ENCODE measurements at places on chromosomes 2 and 18.

DNA sequence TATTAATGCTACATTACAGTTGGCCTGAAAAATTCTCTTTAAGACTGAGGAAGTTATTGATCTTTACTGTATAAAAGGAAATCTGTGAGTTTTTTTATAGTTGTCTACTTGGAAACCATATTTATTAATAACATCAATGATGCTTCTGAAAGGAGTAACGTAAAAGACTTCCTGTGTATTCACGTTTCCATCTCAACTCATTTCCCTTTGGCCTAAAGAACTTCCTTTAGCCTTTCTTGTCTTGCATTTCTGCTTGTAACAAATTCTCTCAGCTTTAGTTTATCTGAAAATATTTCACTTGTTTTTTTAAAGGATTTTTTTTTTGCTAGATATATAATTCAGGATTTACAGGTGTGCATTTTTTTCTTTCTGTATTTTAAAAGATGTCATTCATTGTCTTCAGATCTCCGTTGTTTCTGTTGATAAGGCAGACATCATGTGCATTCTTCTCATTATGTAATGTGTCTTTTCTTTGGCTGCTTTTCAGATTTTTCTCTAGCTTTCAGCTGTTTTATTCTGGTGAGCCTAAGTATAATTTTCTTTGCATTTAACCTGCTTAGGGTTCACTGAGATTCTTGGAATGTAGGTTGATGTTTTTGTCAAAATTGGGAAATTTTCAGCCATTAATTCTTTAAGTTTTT is 159.0 kb upstream of the DAPL1 start:
- DNase-seq, result no peak

GRCh38 chr2:4597400-4597799 is 894.0 kb downstream of the DCDC2C start:
- no peak for DNase-seq

DNA sequence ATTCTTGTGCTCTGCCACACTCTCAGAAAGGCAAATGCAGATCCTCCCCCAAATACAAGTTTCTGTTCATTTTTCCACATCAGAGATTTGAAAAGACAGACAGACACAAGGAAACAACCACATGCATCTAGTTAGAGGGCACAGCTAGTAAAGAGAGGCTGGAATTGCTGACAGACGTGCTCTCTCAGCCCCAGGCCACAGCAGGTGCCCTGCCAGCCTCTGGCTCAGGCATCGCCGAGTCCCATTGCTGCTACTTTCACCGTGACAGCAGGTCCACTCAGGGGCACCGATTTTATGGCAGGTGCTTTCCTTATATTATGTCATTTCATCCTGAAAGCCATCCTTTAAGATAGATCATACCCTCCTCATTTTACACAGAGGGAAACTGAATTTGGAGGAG is 507.5 kb downstream of the EIPR1 start:
- no peak for DNase-seq

GRCh38 chr2:216243026-216243425 is 129.3 kb downstream of the MARCHF4 start:
- no peak for DNase-seq

DNA sequence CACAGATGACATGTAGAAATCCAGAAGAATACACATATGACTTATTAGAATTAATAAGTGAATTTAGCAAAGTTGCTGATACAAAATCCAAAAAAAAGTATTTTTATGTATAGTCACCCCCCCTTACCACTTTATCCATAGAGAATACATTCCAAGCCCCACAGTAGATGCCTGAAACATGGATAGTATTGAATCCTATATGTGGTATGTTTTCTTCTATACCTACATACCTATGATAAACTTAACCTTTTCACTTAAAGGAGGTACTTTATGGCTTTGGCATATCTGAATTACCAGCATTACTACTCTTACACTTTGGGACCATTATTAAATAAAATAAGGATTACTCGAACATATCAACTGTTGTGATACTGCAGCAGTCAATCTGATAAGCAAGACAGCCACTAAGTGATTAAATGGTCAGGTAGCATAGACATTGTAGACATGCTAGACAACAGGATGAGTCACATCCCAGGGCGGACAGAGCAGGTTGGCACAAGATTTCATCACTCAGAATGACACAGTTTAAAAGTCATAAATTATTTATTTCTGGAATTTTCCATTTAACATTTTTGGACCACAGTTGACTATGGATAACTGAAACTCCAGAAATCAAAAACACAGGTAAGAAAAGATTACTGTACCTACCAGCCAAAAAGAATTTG is 208.2 kb upstream of the CHAC2 start:
- DNase-seq, result no peak

- no peak for DNase-seq
Observed at GRCh38 chr2:123080331-123080730, 944.8 kb upstream of the CNTNAP5 start.

DNA sequence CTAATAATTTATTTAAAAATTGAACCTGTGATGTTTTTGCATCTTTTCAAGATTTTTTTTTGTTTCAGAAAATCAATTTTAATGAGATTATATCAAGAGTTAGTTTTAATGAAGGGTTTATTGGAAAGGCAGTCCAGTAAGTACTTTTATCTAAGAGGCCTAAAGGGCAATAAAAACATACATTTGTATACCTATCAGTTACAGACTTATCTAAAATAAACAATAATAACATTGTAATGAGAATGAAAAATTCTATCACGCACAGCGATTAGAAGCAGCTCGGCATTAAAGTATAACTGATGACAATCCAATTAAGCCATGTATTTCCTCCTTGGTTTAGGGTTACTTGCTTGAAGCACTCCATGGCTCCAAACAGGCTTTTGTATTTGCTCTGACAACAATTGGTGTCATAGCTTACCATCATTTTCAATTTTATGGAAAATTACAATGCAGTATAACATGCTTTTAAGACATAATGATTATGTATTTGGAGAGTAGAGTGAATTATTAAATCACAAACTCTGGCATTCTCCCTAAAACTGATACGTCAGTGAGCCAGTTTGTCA is 629.4 kb downstream of the TSN start:
- no peak for DNase-seq

DNA sequence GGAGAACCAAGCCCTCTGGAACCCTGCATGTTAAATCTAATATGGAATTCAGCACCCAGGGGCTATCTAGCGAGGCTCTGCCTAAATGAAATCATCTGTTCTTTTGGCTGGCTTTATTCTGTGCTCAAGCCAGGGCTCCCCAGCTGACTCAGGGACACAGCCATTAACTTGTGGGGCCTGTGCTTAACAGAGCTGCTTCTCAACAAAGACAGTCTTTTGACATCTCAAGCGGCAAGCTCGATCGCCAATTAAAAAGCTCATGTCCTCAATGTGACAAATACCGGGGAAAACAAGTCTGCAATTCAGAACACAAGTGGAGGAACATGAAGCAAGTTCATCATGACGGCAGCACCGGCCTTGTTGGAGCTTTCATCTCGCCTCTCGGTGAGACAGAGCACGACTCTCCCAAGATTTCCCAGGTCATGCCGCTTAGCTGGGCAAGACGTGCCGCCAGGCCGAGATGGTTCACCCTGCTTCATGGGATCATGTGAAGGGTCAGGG is 64.9 kb downstream of the KLHL29 start:
- DNase-seq, result no peak

GRCh38 chr2:9769171-9770005 is 73.9 kb upstream of the TAF1B start:
- no peak for DNase-seq

DNA sequence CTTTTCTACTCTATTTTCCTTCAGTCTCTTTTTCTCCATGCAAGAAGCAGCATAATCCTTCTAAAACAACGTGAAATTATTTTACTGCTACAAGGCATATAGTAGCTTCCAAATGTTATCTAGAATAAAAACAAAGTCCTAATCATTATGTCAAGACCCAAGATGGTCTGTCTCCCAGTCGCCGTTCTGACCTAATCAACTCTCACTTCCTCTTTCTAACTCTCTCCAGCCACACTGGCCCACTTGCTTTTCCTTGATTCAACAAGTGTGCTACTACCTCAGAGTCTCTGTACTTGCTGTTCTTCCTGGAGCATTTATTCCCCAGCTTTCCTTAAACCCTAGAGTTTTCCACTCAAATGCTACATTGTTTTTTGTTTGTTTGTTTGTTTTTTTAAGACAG is 1491.2 kb downstream of the LRP1B start:
- no peak for DNase-seq

DNA sequence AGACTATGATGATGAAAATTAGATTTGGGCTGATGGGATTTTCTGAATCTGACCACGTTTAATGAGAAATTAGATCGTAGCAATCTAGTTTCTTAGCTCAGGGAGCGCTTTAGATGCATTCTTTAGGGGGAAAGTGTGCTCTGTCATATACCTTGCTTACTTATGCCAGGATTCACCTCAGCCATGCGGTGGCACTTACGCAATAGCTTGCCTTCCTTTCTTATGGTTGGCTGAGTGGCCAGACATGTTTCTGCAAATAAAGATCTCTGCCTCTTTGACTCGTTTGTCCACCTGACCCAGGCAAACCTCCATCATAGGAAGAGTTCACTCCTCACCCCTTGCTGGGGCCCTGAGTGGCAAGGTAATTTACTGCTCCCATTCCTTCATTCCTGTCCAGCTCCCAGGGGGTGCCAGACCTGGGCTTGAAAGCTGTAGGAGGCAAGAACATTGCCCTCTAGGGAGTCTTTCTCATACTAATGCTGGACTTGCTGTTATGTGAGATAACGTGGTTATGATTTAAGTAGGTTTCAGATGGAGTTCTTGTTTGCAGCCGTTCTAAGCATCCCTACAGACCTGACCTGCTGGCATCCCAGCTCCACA is 57.1 kb downstream of the FBLN7 start:
- DNase-seq, result no peak

All from right renal cortex interstitium (tissue), 3 donors.